ENCODE measurements at places on chromosomes 12 and 14.

DNA sequence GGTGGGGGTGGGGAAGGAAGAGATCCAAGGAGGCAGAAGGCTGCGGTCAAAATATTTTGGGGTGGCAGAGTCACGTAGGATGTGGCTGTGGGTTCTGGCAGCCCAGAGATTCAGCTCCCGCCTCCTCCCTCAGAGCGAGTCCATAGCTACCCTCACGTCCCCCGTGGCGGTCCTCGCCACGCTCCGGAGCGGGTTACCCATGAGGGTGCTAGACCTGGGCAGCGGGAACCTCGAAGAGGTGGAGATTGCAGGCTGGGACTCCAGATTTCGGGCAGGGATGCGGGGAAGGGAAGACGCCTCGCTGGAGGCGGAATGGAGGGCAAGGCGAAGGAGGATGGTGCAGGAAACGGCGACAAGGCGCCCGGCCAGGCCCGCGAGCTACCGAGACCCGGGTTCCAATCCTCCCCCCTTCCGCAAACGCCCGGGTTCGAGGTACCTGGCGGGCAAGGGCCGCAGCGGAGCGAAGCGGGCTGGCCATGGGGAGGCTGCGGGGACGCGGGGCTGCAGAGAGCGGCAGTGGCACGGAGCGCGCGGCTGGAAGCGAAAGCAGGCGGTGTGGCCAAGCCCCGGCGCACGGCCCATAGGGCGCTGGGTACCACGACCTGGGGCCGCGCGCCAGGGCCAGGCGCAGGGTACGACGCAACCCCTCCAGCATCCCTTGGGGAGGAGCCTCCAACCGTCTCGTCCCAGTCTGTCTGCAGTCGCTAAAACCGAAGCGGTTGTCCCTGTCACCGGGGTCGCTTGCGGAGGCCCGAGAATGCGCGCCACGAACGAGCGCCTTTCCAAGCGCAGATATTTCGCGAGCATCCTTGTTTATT, 46.2 kb downstream of the BCAT1 start:
- no peak for DNase-seq

GRCh38 chr12:107511292-107511691, 174.3 kb upstream of the PWP1 start:
- no peak for DNase-seq

GRCh38 chr14:78848234-78848820, 678.2 kb downstream of the NRXN3 start:
- DNase-seq = peak; percentile 7

GRCh38 chr12:8156416-8156815, 399 bp upstream of the ZNF705A start:
- DNase-seq = no peak

GRCh38 chr14:95431199-95432143, 85.0 kb downstream of the SYNE3 start:
- no peak for DNase-seq

- DNase-seq = no peak
Observed at GRCh38 chr12:124208489-124208888, 86.4 kb upstream of the RFLNA start.
